ENCODE measurements at places on chromosomes 2 and 18. TPM values are rescaled to one million over a fixed set of nuclear protein-coding genes. Genes with fewer than 3 reads are reported as not detected.
A peak's percentile ranks its signal among the peaks of the same experiment; 100 is the strongest.

GRCh38 chr2:237701033-237701858 is 73.9 kb downstream of the LRRFIP1 start:
- DNase-seq, result no peak

GRCh38 chr2:222884805-222885424 is 24.1 kb downstream of the ACSL3 start:
- no peak for DNase-seq

- DNase-seq, result no peak
These were observed 215.4 kb upstream of the NRXN1 start for GRCh38 chr2:51247252-51247805.

The ARHGAP25 gene
- total RNA-seq, result 24.9 TPM

The SLC5A7 gene
- total RNA-seq, result not detected

The AAK1 gene
- 48.2 TPM for total RNA-seq

DNA sequence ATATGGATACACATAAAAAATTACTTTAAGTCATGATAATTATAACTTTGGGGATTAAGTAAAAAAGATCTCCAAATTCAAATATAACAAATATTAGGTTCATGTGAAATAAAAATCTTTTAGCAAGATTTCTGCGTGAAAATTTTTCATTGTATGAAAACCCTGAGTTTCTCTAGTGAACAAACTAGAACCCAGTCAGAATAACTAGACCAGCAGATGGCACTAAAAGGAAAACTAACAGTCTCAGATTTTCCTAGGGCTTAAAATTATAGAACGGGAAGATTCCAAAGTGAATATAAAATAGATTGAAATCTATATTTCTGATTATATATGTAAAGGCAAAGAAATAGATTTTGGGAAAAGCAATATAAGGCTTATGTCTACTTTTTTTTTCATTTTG is 43.3 kb downstream of the TMEM200C start:
- no peak for DNase-seq

DNA sequence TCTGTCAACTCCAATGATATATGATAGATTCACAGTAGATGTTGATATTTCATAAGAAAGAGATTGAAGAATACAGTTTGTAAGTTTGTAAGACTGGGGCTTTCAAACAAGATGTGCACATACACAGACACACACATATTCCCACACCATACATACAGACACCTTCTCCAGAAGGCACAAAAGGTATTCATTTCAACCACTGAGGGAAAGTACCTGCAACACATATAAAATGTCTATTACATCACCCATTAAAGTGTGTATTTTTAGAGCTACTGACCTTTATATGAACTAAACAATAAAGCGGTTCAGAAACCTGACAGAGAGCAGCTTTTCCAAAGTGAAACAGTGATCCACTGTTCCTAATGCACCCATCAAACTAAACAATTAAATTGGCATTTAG is 53.3 kb downstream of the CCDC148 start:
- DNase-seq, result no peak

DNA sequence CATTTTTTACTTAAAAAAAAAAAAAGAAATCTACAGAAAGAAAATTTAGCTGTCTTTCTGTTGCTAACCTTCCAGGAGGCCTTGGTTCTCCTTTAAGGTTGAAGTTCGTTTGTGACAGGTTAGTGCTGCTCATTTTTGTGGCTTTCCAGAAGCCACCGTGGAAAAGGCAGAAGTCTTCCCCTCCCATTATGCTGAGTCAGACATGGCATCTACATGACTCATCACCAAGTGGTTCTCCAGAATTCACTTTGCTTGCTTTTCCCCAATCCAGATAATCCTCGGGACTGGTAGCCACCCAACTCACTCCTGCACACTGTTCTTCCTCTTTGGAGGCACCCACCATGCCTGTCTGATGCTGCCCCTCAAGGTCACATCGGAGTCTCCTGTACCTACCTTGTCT is 228.7 kb downstream of the PIK3C3 start:
- no peak for DNase-seq

DNA sequence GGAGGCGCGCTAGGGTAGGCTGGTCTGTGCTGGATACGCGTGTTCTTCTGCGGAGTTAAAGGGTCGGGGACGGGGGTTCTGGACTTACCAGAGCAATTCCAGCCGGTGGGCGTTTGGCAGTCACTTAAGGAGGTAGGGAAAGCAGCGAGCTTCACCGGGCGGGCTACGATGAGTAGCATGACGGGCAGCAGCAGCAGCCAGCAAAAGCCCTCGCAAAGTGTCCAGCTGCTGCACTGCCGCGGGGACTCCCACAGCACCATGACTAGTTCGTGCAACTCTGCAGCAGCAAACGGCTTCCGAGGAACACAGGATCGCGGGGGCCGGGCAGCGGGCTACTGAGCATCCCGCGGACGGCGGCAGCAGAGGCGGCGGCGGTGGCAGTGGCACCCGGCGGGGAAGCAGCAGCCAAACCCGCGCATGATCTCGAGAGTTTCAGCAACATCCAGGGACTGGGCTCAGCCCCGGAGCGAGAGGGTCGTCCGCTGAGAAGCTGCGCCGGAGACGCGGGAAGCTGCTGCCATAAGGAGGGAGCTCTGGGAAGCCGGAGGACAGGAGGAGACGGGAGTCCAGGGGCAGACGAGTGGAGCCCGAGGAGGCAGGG is 368 bp downstream of the TMEFF2 start:
- DNase-seq, result no peak

DNA sequence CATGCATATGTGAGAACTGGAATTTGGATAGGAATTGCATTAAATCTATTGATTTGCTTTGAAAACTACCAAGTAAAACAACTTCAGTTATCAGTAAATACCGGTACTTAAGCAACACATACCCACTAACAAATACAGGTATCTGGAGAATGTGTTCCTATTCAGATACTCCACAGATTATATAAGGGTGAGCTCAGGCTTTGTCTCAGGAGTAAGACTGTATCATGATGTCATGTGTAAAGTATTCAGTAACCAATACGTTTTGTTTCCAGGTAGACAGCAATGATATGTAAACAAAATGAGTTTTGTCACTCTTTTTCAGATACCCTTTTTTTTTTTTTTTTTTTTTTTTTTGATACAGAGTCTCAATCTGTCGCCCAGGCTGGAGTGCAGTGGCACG is 74.8 kb downstream of the DSC3 start:
- no peak for DNase-seq

The MAP3K20 gene
- total RNA-seq, result 11.6 TPM

The SPC25 gene
- total RNA-seq, result 1.6 TPM

DNA sequence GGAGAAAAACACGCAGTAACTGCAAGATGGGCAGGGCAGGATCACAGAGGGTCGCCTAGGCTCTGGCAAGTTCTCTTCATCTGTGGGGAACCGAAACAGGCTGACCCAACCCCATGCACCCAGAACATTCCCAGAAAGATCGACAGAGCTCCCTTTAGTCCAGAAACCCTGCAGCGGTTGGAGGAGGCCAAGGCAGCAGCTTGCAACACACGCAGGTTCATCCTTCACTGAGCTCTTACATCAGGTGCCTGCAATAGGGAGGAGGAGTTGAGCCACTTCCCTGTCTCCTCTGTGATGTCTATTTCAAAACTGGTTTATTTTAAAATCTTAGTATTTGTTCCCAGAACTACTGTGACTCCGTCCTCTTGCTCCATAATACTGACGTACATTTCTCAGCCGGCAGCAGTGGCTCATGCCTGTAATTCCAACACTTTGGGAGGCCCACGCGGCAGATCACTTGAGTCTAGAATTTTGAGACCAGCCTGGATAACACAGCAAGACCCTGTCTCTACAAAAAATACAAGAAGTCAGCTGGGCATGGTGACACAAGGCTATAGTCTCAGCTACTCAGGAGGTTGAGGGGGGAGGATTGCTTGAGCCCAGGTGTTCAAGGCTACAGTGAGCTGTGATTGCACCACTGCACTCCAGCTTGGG is 11.5 kb upstream of the SLC11A1 start:
- DNase-seq, result no peak

DNA sequence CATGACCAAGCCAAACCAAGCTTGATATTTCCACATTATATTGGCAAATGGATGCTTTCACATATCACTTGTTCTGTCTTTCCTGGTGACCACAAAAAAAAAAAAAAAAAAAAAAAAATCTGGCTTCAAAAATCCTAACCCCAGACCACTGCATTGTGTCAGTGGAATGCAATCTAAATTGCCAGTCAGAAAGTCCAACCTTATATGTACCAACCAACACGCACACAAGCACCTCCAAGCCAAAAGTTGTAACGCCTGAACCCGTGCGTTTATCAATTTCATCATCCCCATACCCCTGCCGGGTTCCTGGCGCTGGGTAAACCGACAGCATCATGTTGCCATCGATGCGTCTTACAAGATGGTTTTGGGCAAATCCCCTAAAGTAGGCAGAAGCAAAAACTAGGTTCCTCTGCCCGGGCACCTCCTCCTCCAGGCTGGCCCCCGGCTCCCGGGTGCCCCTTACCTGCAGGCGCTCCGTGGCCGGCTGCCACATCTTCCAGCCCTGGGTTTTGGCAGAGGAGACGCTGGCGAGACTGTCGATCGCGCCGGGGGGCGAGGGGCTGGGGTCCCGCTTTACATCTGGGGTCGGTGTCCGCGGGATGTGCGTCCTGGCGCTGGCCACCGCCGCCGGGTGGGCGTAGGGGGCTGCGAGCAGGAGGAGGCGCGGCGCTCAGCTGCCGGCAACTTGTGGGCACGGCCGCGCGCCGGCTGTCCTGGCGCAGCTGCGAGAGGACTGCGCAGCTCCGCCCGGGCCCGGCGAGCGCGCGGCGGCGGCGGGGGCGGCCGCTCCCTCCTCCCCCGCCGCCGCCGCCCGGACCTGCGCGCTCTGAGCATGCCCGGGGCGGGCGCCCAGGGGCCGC is at the start of gene PID1:
Gene PID1 (minus strand): TSS at position 737 of the 860 bp plus-strand sequence. CDS start 244 bp downstream, at position 493.
- DNase-seq, result no peak

- no peak for DNase-seq
These were observed 35.8 kb upstream of the GPC1 start for GRCh38 chr2:240399419-240400324.

- DNase-seq, result no peak
These were observed 176.2 kb downstream of the LDLRAD4 start for GRCh38 chr18:13394801-13395200.

The LAMA1 gene
- 3.1 TPM for total RNA-seq

- DNase-seq, result no peak
These were observed 75.2 kb upstream of the CD302 start for GRCh38 chr2:159873258-159873657.

The ZAP70 gene
- 2.7 TPM for total RNA-seq

DNA sequence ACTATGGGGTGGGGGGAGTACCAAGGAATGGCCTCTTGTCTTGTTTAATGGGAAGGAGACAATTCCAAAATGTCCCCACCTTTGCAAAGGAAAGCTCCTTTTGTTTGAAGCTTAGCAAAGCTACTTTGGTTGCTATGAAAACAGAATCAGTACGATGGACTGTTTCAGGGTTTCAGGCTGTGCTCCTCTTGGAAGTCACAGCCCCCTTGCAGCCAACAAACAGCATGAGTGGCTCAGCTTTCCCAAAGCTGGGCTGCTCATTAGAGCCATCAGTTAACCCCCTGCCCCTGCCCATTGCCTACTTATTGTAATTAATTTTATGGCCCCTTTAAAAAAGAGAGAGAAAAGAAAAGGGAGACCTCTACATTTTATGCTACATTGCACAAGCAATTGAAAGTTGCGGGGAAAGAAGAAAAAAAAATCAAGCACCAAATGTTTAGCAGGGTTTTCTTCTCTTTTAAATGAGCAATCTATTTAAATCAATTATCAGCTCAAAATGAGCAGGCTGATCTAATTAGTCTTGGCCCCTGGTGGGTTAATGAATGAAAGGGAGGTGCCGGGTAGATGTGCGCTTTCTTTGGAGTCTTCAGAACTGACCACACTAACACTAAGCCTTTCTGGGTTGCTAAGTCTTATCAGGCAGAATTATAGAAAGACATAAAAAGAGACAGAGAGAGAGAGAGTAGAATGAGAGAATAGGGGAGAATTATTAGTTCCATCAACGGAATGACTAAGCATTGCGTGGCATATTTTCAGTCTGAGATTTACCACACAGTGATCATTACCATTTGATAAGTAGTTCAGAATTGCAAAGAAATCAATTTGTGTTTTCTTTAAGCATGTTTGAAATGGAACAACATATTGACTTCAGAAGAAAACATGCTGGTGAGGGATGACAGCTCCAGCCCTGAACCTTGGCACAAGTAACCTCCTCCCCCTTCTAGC is 284.9 kb downstream of the INSIG2 start:
- DNase-seq, result no peak

- peak; percentile 50 for DNase-seq
These were observed 27.2 kb downstream of the CLUL1 start for GRCh38 chr18:623761-624620.

DNA sequence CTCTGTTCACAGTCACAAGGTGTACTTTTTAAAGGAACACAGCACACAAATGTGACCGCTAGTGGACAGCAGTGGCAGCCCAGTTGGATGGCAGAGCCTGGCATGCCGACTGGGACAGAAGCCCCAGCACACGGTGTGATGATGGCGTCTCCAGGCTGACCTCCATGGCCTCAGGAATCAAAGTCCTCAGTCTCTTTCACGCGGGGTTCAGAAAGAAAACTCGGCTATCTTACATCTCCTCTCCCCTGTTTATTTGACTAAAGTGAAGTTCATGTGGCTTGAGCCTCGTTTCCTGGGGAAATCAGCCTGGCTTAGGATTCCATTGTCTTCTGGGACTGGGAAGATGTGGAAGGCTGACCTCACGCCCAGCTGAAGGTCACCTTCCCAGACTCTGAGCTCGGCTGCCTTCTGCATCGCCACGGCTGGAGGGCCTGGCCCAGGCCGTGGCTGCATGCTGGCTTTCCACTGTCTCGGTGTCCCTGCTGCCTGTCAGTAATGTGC is 56.1 kb downstream of the ASAP2 start:
- DNase-seq, result peak; percentile 67

GRCh38 chr18:38886861-38887670 is 1321.5 kb upstream of the CELF4 start:
- no peak for DNase-seq

The R3HDM1 gene
- 16.9 TPM for total RNA-seq

GRCh38 chr18:34704823-34705222 is 5.3 kb upstream of the DTNA start:
- DNase-seq, result no peak

The SLC11A1 gene
- 0.05 TPM for total RNA-seq

GRCh38 chr2:200171731-200172482 is 134.6 kb upstream of the SPATS2L start:
- no peak for DNase-seq

- no peak for DNase-seq
These were observed 38.2 kb downstream of the ACVR1 start for GRCh38 chr2:157837851-157838441.

DNA sequence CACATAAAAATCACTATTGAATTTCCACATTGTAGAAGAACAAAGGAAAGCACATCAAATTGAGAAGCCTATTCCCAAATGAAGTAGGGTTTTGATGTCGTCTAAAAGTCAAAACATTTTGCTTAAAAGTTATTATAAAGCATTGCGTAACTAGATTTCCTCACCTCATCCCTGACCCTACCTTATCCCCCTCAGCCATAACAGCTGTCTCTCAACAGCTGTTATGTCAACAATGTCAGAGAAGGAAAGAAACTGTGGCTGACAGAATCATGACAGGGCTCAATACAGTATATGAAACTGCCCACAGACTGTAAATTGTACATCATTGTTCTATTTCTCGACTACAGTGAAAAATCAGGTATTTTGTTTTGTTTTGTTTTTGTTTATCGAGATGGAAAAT is 63.0 kb upstream of the ACVR1C start:
- DNase-seq, result no peak

The SERTAD2 gene
- total RNA-seq, result 15.6 TPM

The STAT4 gene
- total RNA-seq, result 0.44 TPM

The MGAT5 gene
- 63.7 TPM for total RNA-seq

The GEN1 gene
- total RNA-seq, result 16.4 TPM

GRCh38 chr18:44792456-44793061 is 111.9 kb downstream of the SETBP1 start:
- no peak for DNase-seq

The STPG4 gene
- not detected for total RNA-seq

GRCh38 chr18:48061781-48062570 is 131.5 kb upstream of the SMAD2 start:
- no peak for DNase-seq

The POTEC gene
- not detected for total RNA-seq

The UGT1A8 gene
- not detected for total RNA-seq

All from glomerular endothelial cell (primary cell).